ENCODE measurements at places on chromosomes 5 and 9.

DNA sequence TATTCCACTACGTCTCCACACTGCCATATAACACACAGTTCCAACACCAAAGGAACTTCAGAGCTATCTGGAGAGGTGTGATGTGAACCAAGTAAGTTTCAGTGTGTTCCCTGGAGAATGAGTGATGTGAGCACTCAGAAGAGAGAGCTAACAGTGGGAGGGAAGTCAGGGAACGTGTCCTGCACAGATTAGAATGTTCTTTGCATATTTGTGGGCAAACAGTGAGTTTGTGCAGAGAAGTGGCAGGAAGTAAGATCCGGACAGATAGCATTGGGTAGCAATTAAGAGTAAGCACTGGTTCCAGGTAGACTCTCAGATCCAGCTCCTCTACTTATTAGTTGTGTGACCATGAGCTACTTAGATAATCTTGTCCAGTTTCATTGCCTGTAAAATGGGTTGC, 206.4 kb downstream of the PDZD2 start:
- DNase-seq: peak; percentile 24

GRCh38 chr5:82445726-82446335, 167.7 kb upstream of the RPS23 start:
- no peak for DNase-seq

GRCh38 chr5:135955525-135955924, 742 bp upstream of the LECT2 start:
- no peak for DNase-seq

DNA sequence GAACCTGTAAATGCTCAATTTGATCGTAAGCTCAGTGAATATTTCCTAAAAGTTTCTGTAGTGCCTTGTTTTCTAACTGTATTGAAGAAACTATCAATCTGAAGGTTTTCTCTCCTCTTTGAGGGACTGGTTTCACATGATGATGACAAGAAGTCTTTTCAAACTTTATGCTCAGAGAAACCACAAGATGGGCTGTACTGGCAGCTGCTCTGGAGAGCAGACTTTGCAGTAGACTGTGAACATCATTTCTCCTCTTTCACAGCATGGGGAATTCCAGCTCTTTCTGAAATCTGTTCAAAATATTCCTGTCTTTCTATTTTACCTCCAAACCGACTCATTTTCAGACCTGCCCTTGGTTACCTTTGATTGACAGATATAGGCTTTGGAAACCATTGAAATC, 194.4 kb downstream of the IZUMO3 start:
- no peak for DNase-seq

DNA sequence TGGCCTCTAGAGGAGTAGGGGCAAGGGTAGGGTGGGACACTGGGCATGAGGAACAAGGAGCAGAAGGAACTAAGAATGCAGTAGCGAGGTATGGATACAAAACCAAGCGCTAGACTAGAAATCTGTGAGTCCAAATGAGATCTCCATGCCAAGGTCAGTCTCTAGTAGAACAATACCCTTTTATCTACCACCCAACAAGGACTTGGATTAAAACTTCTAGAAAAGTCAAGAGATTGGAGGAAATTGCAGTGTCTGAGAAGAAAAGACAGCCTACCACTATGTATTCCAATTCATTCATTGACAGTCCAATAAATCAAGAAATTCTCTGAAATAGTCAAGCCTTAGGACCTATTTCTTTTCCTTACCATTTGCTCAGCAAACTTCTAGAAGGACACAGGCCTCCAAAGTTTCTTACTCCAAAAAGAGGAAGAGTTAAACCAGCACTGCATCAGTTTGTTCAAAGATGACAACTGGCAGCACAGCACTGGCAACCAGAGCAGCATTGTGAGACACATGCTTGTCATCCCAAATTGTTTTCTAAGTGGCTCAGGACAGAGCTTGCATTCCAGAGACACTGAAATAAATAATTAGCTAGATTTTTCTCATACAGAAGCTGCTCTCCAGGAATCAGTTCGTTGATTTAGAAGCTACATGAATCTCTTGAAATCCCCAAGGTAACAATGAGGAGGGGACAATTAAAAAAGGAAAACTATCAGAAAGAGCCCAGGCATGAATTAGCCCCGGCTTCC, 22.6 kb downstream of the ABCA1 start:
- no peak for DNase-seq

GRCh38 chr5:35297755-35298154, 67.5 kb upstream of the PRLR start:
- DNase-seq: no peak

- no peak for DNase-seq
Observed at GRCh38 chr9:35914301-35914807, 5.1 kb downstream of the SPAAR start.

GRCh38 chr9:31759703-31760102, 624.7 kb upstream of the ACO1 start:
- DNase-seq: no peak

GRCh38 chr9:86846656-86847055, 100.7 kb downstream of the GAS1 start:
- DNase-seq: peak; percentile 13

- peak; percentile 65 for DNase-seq
Observed at GRCh38 chr5:179858586-179859427, at the start of gene MRNIP. Gene MRNIP (minus strand): TSS chr5:179858817. CDS start chr5:179858796, 21 bp downstream.

DNA sequence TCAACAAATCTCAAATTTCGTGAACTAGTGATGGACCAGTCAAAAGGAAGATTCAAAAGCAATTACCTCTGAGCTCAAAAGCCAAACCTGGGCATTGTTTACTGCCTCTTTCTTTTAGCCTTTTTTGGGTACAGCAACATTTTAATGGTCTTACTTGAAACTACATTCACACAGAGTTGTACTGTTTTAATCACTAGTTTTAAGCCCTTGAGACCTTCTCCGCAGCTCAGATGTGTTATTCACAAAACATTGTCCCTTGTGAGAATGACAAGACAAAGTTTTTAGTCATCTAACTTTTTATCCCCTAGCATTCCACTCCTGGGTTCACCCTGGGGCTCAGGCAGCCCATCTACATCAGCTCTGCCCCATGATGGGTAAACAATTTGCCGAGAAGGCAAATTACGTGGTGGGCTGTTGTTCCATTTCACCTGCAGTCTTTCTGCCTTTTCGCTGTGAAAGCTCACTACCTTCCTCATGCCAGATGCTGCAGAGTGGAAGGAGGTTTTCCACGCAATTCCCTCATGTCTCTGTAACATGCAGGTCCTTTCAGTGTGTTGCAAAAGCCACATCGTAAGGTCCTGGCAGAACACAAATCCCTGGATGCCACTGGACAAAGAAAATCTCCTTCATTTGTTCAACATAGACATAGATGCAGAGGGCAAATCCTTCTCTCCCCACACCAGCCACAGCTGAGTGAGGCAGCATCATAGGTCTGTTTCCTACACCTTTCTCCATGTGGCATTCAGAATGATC, 175.7 kb downstream of the EBF1 start:
- no peak for DNase-seq

GRCh38 chr5:57166276-57166675, 7.6 kb upstream of the GPBP1 start:
- no peak for DNase-seq

DNA sequence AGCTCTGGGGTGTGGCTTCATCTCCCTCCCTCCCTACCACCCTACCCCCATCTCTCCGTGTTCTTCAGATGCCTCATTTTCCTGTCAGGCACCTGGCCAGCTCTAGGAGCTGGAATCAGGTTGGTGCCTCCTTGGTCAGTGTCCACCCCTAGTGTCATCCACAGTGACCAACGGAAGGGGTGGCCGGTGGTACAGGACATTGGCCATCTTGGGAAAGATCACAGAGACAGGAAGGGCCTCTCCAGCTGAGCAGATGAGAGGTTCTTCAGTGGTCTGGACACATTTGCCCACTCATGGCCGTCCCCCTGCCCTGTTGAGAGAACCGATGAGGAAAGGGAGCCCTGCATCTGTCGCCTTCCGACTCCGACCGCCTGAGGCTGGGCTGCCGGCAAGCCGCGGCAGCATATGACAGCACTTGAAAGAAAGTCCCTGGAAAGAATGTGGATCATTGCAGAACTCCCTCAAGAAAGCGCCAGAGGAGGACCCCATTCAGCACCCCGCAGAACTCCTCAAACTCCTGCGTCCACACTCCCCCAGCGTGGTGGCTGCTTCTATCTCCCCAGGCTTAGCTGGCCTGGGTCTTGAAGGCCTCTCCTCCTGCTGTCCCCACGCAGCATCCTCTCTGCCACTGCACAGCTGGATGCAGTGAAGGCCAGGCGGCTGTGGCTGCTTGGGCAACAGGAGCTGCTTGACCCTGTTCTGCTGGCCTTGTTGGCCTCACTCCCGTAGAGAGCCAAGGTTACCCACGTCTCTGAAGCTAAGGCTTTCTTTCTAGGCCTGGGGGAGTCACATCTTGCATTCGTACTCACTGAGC, 1.9 kb upstream of the CLPTM1L start:
- no peak for DNase-seq

GRCh38 chr5:124343451-124343867, 403.0 kb downstream of the ZNF608 start:
- peak; percentile 96 for DNase-seq

GRCh38 chr5:151151793-151152192, 5.8 kb downstream of the ANXA6 start:
- DNase-seq: no peak

GRCh38 chr9:76153902-76154629, 240.2 kb downstream of the RFK start:
- DNase-seq: no peak

GRCh38 chr5:159668556-159668955, 247.7 kb upstream of the ADRA1B start:
- DNase-seq: no peak

- DNase-seq: peak; percentile 38
Observed at GRCh38 chr5:135310328-135310989, 88.6 kb downstream of the MACROH2A1 start.

GRCh38 chr5:133870661-133871060, 97.8 kb downstream of the C5orf15 start:
- DNase-seq: peak; percentile 96

GRCh38 chr9:70609542-70610286, 195.3 kb upstream of the KLF9 start:
- DNase-seq: peak; percentile 89

DNA sequence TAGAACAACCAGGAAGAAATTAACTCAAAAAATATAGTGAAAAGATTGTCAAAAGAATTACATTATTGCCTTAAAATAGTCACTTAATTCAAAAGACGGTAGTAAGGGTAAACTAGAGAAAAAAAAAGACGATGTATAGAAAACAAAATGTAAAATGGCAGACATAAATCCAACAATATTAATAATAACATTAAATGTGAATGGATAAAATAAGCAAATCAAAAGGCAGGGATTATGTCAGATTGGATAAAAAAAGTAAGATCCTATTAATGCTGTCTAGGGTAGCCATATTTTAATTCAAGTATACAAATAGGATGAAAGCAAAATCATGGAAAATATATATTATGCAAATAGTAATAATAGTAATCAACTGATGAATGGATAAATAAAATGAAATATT, 134.0 kb upstream of the ADCY2 start:
- DNase-seq: no peak

- no peak for DNase-seq
Observed at GRCh38 chr9:77180056-77180455, 2.7 kb downstream of the VPS13A start.

DNA sequence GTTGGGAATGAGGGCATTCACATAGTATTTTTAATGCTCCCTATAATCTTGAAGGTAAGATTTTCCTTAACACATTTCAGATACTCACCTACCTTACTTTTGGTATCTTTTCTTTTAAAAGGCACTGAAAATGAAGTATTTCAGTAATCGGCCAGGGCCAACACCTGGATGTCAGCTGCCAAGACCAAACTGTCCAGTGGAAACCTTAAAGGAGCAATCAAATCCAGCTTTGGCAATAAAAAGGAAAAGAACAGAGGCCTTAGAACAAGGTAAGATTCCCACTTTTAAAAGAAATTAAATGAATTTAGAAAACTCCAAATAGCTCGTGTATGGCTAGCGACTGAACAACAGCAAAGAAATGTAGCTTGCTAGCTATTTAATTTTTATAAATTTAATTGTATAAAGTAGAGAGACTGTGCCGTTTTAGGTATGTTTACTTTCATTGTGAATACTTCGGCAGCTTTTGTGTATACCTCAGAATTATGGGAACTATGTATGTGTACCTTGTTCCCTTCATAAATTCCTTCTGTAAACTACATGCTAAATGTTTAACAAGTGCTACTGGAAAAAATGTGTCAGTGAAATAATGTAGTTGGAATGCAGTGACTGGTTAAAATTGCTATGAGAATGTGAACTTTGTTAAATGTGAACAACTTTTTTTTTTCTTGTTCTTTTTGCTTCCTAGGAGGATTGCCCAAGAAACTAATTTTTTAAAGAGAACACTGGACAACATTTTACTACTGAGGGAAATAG, 41.9 kb downstream of the CDK7 start:
- DNase-seq: no peak

DNA sequence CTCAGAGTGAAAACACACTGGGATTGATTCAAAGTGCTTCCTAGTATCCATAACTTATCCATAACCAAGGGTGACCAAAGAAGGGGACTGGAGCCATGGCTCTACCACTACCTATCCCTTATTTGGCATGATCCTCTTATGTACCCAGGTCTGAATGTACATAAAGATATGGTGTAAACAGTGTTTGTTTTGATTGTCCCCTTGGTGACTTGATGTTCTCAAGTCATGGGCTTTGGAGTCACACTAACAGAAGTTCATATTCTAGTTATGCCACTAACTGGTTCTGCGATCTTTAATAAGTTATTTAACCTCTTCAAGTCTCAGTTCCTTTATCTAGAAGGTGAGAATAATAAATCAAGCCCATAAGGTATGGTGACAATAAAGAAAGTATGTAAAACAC, 283.4 kb upstream of the PTGER4 start:
- DNase-seq: no peak

- no peak for DNase-seq
Observed at GRCh38 chr9:3893519-3893918, 367.7 kb upstream of the RFX3 start.

DNA sequence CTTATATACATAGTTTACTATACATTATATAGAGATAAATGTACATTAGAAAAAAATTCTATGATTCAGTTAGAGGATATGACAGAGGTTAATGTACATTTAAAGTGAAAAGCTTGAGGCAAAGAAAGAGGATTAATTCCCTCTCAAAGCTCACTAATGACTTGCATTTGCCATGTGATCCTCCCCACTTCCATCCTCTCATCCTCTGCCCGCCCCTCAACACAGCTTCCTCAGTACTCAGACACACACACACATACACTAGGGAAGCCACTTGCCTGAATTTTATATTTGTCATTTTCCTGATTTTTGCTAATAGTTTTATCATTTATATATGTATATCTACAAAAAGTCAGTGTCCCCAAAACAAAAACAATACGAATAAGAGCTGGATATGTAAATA, 764.5 kb downstream of the EFNA5 start:
- no peak for DNase-seq
